ENCODE measurements at places on chromosomes 1 and 21.

DNA sequence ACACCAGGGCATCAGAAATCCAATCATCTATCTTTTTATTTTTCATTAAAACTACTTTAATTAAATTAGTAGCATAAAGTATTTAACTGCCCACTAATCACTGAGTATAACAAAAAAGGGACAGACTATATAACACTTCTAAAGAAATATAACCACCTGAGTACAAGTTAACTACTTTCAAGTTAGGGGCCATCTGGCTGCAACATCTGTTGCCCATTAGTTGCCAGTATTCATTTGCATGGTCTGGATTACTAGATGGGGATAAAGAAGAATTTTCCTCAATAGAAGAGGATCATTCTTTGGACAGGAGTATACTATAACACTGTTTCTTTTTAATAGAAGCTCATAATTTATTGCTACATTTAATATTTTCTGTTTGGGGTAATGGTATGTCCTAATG is 446.4 kb downstream of the AMY1C start:
- DNase-seq, result no peak

GRCh38 chr1:195766709-195767108 is 841.5 kb downstream of the KCNT2 start:
- no peak for DNase-seq

GRCh38 chr1:178540646-178541045 is 27.7 kb downstream of the TEX35 start:
- no peak for DNase-seq

DNA sequence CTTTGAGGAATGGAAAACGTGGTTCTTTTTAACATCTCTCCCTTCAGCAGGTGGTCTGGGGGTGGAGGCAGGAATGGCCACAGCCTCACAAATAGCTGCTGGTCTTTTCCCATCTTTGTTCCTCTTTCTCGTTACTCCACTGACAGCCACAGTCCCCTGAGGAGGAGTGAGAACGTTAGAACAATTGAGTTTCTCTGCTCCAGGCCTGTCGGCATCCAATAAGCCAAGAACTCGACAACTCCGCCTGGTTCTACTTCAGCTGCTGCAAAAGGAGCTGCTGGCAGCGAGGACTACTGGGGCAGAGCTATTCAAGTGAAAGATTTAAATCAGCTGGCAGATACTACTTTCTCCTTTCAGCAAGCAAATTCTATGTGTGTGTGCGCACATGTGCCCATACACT is 169.5 kb upstream of the GALNT2 start:
- DNase-seq, result no peak

- no peak for DNase-seq
Observed at GRCh38 chr1:86829321-86829720, 84.6 kb downstream of the SELENOF start.

- no peak for DNase-seq
Observed at GRCh38 chr1:182281541-182281940, 110.0 kb downstream of the GLUL start.

DNA sequence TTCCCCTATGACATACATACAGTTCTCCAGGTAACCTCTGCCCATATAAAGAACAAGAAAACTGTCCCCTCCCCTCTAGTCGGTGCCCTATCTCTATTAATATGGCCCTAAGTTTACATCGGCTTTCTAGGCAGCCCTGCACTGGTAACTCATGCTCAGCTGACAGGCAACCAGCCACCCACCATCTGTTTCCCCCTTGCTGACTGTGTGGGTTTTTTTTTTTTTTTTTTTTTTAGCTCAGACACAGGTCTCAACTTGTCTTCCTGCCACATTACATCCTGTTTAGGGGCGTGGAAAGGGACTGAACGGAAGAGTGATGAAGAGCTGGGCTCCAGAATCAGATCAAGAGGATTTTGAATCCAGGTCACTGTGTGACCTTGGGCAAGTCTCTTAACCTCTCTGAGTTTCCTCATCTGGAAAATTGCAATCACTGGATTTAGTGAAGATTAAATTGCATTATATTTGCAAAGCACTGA is 14.0 kb downstream of the LAPTM5 start:
- peak; percentile 13 for DNase-seq

DNA sequence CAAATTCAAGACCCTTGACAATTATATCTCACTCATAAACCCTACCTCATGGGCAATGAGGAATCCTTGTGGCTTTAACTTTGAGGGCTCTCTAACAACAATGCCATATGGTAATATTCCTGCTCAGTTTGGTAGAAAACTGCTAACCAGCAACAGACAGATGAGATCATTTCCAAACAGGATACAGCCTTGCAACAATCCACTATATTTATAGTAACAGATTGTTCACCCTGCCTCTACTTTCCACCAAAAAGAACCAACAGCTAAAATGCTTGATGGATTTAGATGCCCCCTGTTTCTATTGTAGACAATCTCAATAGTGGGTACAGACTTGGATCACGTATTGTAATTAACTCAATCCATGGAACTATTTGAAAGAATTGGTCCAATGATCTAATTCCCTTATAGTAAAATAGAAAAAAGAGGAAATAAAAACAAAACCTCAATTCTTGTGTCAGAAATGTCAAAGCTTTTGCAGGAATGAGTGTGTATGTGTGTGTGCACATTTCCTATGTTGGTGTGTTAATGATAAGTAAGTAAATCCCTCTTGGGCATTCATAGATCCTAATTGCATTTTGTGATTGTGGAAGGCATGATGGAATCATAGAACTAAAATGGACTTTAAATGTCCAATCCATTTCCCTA is 100.0 kb upstream of the EDEM3 start:
- no peak for DNase-seq

- peak; percentile 28 for DNase-seq
Observed at GRCh38 chr1:206685769-206686477, 1.2 kb downstream of the MAPKAPK2 start.

- DNase-seq, result no peak
Observed at GRCh38 chr21:26437326-26438009, 135.6 kb downstream of the CYYR1 start.

- no peak for DNase-seq
Observed at GRCh38 chr1:163672976-163673758, 351.4 kb downstream of the NUF2 start.

GRCh38 chr1:62977366-62977765 is 193.4 kb downstream of the ATG4C start:
- no peak for DNase-seq

DNA sequence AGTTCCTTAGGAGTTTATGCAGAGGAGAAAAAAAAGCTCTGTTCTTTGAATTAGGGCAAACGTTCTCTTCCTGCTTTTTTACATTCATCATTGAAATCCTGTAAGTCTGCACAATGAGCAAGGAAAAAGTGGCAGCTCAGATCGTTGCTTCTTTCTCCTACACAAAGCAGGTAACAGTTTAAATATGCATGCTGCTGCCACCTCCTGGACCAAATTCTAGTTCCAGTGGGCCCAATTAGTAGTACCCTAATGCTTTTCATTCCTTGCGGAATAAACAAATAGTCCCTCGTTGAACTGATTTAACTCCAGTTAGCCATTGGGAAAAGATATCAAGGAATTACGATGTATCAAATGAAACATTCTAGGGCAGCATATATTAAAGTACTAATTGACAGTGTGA is 20.1 kb downstream of the YTHDF2 start:
- no peak for DNase-seq

DNA sequence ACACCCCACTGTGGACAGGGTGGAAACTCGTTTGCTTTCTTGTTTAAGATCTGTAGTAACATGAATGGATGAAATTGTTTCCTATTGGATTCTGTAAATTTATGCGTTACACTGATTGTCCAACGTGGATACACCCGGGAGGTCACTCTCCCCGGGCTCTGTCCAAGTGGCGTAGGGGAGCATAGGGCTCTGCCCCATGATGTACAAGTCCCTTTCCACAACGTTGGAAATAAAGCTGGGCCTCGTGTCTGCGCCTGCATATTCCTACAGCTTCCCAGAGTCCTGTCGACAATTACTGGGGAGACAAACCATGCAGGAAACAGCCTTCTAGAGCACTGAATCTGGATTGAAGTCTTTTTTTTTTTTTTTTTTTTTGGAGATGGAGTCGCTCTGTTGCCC is 1.4 kb downstream of the RCC1 start:
- no peak for DNase-seq

DNA sequence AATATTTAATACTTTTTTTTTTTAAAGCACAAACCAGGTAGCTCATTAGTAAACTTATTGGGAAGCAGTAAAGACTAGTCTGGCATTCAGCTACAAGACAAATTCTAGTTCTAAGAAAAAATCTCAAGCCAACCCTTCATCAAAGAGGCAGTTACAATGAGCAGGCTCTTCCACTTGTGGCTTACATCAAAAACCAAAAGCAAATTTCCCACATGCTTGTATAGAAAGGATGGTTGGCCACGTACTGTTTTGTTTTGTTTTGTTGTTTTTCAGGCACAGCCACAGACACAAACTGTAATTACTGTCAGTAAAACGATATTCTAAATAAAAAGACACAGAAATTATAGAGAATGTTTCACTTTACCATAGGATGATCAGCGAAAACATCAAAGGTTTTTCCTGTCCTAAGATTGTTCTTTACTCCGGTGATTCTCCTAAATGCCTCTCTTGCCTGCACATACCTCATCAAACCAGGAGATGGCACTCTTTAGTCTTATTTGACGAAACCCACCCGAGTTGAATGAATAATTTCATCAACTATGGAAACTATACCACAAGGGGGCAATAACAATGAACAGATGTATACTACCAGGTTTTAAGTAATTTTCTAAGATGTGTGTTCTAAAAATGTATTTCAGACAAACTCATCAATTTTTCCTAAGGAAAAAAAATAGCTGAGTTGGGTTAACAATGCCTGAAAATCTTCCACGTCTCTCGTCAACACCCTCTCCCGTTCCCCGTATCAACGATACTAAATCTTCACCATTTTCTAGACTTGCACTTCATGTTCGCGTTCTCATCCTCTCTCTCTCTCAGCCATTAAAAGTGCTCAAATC is 26.9 kb downstream of the RPL5 start:
- peak; percentile 88 for DNase-seq

GRCh38 chr1:51097171-51097570 is 4.9 kb upstream of the C1orf185 start:
- DNase-seq, result no peak

DNA sequence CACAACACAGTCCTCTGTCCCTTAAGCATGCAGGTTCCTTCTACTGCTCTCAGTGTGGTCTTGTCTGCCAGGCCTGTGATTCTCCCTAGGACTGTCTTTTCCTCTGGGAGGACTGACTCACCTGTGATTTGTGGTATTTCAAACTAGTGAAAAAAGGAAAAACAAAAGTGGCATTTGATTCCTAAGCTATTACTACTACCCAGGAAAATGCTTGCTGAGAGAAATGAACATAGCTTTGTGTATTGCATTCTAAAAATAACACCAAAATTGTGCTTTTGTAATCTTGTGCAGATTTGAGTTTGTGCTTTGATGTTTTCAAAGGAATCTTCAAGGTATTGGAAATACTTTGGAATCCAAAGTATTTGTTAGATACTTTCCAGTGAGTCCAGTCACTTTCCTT is 57.0 kb downstream of the GPR161 start:
- DNase-seq, result no peak

DNA sequence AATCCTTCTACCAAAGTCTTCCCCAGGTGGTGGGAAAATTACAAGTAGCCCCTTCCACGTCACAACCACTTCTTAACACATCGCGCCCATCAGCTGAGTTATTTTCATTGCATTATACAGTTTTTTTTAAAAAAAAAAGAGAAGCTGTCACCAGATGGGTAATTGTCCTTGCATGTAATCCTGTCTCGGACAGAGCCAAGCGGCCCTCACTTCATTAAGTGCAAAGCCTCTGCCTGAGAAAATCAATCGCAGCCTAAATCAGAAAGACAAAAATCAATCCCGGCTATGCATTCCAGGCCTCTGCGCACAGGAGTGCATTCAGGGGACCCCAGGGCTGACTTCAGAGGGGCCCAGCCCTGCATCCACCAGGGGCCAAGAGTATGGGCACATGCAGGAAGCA is 538.9 kb downstream of the NPHP4 start:
- no peak for DNase-seq

DNA sequence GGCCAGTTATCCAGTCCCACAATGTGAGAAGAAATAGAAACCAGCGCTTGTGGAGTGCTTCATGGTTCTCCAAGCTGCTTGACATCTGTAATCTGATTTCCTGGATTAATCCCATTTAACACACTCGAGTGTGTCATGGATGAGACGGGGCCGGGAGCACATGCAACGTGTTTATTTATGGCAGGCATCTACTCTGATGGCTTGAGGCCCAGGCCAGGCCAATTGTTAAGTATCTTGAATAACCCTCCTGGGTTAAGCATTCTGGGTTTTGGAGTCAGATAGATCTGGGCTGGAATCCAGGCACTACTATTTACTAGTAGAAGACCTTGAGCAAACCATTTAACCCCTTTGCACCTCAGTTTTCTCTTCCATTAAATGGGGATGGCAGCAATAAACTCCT is 37.5 kb upstream of the LAPTM5 start:
- DNase-seq, result no peak

DNA sequence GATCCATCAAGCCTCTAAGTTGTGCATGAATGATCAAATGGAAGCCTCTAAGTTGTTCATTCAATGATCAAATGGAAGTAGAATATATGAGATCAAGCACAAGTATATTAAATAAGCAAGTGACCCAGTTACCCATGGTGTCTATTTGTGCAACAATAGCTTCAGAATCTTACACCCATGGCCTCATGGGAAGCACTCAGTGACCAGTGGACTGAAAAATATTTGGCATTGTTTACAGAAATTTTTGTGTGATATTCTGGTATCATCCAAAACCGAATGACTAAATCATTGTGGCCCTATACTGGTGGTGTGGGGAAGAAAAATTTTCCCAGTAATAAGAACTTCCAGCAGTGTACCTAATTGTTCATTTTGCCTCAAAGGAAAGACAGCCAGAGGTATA is 46.6 kb downstream of the DUSP10 start:
- no peak for DNase-seq

DNA sequence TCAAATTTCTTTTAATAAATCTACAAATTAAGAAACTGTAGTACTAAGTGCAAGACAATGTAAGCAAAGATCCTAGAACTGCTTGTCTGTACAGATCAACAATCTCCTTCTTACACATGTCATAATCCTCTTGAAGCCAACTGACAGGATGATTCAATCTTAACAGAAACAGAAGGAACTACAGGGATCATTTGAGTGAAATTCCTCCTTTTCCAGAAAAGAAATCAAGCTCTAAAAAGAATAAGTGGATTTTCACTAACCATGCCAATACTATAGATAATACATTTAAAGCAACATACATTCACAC is 53.2 kb downstream of the RAB3GAP2 start:
- no peak for DNase-seq

DNA sequence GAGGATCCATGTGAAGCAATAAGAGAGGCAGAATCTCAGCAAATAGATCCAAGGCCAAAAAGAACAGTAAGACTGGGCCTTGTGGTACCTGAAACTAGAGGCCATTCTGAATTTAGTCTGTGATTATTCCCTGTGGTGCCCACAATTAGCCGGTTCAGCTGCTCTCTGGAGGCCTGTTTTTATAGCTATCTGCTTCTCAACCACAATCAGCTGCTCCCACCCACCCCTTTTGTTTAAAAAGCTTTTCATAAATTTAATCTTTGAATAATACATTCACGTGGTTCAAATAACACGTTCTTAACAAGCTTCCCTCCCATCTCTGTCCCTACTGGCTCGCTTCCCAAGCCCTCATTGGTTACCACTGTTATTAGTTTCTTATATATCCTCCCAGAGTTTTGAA is 18.0 kb downstream of the UBE2T start:
- DNase-seq, result no peak

Measured in NCI-H1105 treated with DMSO at 0.1 percent for 48 hours (cell line).